ENCODE measurements at places on chromosomes 13 and 19. TPM values are rescaled to one million over a fixed set of nuclear protein-coding genes. Genes with fewer than 3 reads are reported as not detected.
A peak's percentile ranks its signal among the peaks of the same experiment; 100 is the strongest.

DNA sequence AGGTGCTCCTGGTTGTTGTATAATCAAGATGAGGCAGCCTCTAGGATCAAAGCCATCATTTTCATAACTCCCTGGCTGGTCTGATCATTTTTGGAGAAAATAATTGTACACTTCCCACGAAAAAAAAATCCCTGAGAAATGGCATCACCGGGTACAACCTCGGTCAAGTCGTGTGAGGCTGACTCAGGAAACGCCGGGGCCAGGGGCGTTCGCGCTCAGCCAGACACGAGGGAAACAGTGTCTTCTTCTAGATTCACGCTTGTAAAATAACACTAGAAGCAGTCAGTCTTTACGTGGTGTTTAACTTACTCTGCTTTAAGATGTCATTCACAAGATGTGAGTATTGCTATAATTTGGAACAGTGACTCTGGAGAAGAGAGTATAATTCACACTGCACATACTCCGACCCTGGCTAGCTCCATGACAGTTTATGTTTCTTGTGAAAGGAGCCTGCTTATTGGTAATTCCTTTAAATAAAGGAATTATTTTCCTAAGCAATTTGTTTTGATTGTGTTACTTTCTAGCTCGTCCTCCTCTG is 109.0 kb upstream of the SOX1 start:
- no peak for DNase-seq

RAX2 gene
- total RNA-seq = not detected

DNA sequence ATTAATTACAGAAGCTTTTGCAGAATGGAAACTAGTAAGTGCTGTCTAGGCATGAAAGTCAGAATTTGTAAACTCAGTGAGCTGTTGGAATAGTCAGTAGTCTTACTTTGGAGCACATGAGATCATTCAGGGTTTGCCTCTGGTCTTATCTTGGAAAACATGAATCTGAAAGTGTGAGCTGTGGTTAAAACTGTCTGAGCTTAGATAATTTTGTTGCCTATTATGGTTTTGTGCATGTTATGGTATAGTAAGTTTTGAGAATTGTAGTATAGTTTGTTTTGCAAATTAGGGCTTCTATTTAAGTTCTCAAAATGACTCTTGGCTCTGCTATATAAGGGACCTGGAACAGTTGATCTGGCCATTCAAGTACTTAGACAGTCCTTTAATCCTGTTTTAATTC is 53.7 kb upstream of the TRPC4 start:
- no peak for DNase-seq

PTOV1 gene
- total RNA-seq = 45.9 TPM

ZNF66 gene
- total RNA-seq = 1.1 TPM

GRCh38 chr19:3768015-3768747 is 3.8 kb downstream of the RAX2 start:
- no peak for DNase-seq

- DNase-seq = peak; percentile 35
Measured at GRCh38 chr13:73417012-73417615, 358.3 kb downstream of the KLF5 start.

DNA sequence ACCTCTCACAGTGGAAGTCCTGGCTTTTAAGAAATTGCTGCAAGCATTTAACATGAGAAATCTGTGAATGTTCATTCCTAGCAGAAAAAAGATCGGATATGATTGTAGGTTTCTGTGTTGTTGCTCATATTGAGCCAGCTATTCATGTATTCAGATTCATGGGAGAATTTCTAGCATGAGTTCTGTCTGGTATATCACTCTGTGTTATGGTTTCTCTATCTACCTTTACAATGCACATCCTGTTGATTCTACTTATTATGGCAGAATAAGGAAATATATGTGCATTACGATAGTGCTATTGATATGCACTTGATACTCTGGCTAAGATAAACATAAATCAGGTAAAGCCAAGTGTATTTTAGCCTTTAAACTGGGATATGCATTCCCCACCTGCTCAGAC is 138.2 kb downstream of the KCNRG start:
- DNase-seq = no peak

GRCh38 chr13:25177012-25177411 is 4.9 kb upstream of the AMER2 start:
- DNase-seq = no peak

CCDC70 gene
- not detected for total RNA-seq

GRCh38 chr13:88068316-88068715 is 397.1 kb downstream of the SLITRK5 start:
- no peak for DNase-seq

CD70 gene
- not detected for total RNA-seq

DNA sequence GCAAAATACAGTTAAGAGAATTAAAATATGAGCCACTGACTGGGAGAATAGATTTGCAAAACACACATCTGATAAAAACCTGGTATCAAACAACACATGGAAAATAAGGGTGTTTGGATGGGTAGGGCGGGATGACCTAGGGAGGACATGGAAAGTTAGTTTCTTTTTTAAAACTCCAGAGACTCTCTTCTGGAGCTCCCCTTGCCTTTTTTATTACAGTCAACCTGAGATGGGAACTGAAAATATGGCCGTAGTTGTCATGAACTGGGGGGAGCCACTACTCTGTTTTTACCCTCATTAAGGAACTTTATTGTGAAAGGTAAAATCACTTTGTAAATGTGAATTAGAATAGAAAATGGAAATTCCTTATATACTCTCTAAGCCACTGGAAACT is 113.0 kb downstream of the ATP11A start:
- no peak for DNase-seq

- DNase-seq = no peak
Measured at GRCh38 chr13:110042253-110042950, 256.0 kb upstream of the IRS2 start.

DNA sequence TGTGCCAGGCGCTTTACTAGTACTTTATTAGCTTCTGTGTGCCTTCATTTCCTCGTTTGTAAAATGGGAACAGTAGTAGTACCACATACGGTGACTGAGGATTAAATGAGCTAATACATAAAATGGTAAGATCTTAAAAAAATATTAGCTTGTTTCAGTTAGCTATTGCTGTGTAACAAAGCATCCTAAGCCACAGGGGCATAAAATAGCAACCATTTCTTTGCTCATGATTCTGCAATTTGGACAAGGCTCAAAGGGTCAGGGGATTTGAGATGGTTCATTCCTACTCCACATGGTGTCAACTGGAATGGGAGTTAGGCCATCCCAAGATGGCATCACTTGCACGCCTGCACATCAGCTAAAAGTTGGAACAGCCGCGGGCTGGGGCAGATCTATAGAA is 13.3 kb downstream of the DYRK1B start:
- DNase-seq = no peak

GRCh38 chr19:33459222-33460090 is 62.1 kb downstream of the PEPD start:
- DNase-seq = no peak

FGF22 gene
- total RNA-seq = 0.24 TPM

GRCh38 chr19:47762615-47763308 is 15.7 kb upstream of the SELENOW start:
- DNase-seq = no peak

SYDE1 gene
- total RNA-seq = 11.4 TPM

DNA sequence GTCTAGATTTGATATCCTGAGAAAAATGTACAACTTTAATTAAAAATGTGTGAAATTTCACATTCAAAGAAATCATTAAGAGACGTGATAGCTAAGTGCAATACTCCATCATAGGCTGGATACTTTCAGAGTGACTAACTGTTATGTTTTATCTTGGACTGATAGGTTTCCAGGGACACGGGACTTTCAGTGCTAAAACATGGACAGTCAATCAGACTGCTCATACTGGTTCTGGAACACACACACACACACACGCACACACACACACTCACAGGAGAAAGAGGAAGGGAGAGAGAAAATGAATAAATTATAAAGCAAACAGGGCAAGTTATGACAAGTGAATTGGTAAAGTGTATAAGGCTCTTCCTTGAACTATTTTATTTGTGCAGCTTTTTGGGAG is 955.9 kb downstream of the SLITRK5 start:
- DNase-seq = no peak

- no peak for DNase-seq
Measured at GRCh38 chr13:68185444-68186141, 955.5 kb upstream of the PCDH9 start.

GRCh38 chr13:42745655-42746054 is 35.7 kb upstream of the FAM216B start:
- no peak for DNase-seq

EFNB2 gene
- total RNA-seq = 0.45 TPM

DNA sequence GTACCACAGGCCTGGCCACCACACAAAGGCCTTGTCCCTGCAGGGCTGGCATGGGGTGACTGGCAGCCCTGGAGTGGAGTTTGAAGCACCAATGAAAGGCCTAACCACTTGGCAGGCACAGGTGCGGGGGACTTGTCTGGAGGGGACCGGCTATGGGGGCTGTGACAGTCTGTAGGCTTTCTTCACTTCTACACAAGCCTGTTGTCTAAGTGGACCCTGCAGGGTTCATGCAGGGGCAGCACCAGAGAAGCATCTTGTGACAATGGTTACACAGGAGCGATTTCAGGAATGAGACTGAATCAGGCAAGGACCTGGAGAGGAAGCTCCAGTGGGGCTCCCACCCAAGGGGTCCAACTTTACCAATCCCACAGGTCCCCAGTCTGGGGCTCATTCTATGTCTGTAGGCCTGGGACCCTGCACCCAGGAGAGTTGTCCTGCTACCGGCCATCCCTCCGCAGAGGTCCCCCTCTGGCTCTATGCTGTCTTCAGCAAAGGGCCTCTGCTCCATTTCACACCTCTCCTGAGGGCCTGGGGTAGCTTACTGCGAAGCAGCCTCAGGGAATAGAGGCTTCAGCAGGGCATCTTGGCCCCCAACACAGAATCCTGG is 2.3 kb upstream of the ZNF837 start:
- DNase-seq = no peak

DNA sequence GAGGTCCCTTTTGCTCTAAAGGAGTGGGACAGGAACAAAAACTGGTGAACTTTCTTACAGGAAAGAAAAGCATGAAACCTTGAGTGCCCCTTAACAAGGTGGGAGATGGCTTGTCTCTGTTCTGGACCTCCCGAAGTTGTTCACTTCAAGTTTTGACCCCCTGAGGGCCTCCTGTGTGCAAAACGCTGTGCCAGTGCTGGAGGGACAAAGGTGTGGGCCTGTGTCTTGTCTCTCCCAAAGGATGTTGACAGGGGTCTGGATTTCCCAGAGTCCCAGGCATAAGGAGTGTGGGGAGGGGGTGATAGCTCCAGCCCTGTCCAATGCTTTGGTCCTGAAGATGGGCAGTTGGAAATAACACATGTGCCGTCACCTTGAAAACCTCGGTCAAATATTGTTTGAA is 6.5 kb downstream of the ZNF536 start:
- no peak for DNase-seq

DNA sequence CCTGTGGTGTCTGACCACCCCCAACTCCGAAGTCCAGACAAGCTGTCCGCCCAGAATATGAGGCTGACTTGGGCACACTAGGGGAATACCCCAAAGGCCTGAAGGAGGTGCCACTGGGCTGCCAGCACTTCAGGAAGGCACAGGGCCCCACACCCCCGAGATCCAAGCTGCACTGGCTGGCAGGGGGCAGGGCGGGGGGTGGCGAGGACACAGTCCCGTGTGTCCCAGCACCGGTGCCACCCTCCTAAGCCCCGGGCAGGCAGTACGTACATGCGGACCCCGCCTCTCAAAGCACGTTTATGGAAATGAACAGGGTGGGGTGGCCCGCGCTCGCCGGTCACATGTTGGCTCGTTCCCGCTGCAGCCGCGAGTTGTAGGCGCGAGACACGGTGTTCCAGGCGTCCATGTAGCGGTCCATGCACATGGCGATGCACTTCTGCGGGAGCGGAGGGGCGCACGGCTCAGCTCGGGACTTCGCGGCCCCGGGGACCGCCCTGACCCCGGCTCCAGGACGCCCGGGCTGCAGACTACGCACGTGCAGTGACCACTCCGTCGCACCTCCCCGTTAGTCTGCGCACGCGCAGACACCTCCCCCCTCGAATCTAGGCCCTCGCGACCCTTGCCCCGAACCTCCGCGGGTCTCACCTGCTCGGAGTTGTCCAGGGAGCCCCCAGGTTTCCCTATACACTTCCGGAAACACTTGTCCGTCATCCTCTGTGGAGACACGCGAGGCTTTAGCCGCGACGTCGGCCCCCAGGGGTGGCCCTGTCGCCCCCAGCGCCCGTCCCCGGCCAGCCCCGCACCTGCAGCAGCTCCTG is 566 bp downstream of the TIMM13 start:
- peak; percentile 38 for DNase-seq

DNA sequence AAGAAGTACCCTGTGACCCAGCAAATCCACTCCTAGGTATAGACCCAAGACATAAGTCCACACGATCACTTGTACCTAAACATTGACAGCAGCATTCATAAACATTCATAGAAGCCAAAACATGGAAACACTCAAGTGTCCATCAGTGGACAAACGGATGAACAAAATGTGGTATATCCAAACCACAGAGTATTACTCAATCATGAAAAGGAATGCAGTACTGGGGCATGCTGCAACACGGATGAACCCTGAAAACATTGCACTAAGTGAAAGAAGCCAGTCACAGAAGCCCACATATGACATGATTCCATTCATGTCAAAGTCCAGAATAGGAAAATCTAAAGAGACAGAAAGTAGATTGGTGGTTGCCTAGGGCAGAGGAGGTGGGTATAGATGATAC is 22.8 kb upstream of the CCNE1 start:
- no peak for DNase-seq

TNFSF13B gene
- total RNA-seq = 5.8 TPM

DNA sequence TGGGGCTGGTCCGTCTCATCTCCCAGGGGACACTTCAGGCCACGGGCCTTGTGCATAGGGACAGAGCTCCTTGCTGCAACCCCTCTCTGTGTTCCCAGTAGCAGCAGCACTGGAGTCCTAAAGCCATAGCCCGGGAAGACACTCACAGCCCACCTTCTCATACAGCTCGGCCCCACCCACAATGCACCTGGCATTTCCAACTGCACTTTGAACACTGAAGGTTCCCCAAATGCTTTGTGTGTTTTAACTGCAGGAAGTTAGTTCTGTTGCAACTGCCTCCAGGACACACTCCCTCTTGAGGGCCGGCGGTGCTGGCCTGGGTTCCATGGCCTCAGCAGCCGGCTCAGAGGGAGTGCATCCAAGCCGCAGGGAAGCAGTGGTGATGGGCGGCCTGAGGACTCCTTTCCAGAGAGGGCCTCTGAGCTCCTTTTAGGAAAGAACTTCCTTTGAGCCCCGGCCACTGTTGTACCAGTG is 22.7 kb upstream of the TMEM255B start:
- no peak for DNase-seq

DNA sequence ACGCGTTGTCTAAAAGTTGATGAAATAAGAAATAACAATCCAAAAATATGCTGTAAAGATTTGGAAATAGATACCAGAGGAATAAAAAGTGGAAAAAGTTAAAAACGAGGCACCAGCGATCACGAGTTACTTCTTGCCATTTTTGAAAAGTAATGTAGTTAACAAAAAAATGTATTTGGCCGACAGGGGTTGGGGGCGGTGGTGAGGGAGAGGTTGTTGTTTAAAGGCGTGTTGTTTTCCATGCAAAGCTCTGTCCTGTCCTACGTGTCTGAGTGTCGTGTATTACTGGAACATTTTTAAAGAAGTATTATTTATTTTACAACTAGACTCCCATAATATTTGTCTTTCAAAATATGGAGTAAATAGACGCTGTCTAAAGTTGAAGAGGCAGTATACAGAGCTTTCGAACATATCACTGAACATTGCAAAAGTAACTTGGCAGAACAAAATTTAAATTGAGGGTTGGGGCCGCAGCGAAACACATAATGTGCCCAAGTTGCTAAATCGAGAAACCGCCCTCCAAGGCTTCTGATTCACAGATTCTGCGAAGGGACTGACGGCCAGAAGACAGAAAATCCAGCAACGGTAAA is 823 bp downstream of the FBXO17 start:
- no peak for DNase-seq

Measured in SK-MEL-5 (cell line).